ENCODE measurements at places on chromosomes 5 and 9. TPM values are rescaled to one million over a fixed set of nuclear protein-coding genes. Genes with fewer than 3 reads are reported as not detected.

Gene AQP7
- 137 TPM for total RNA-seq

Gene OTULINL
- 7.8 TPM for total RNA-seq

Gene TRIM52
- total RNA-seq: 9.8 TPM

DNA sequence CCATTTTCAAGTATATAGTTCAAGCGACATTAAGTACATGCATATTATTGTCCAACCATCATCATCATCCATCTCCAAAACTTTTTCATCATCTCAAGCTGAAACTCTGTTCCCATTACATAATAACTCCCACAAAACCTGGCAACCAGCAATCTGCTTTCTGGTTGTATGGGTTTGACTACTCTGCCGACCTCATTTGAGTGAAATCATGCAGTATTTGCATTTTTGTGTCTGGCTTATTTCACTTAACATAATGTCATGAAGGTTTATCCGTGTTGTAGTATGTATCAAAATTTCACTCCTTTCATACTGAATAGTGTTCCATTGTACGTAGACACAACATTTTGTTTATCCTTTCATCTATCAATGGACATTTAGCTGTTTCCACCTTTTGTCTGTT lies 74.8 kb downstream of the SGCD start:
- DNase-seq: no peak

Gene SLC45A2
- total RNA-seq: not detected

DNA sequence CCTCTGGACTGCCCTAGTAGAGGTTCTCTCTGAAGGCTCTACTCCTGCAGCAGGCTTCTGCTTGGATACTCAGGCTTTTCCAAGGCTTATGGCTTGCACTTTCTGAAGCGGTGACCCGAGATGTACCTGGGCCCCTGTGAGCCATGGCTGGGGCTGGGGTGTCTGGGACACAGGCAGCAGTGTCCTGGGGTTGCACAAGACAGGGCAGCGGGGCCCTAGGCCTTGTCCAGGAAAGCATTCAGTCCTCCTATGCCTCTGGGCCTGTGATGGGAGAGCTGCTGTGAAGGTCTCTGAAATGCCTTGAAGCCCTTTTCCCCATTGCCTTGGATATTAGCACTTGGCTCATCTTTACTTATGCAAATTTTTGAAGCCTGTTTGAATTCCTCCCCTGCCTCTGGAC lies 192.2 kb downstream of the YTHDC2 start:
- DNase-seq: no peak

- DNase-seq: no peak
Observed at GRCh38 chr9:3299872-3300271, 225.9 kb downstream of the RFX3 start.

Measured in omental fat pad (tissue), 4 donors.